ENCODE measurements at places on chromosomes 1 and 21. TPM values are rescaled to one million over a fixed set of nuclear protein-coding genes. Genes with fewer than 3 reads are reported as not detected.
A peak's percentile ranks its signal among the peaks of the same experiment; 100 is the strongest.

DNA sequence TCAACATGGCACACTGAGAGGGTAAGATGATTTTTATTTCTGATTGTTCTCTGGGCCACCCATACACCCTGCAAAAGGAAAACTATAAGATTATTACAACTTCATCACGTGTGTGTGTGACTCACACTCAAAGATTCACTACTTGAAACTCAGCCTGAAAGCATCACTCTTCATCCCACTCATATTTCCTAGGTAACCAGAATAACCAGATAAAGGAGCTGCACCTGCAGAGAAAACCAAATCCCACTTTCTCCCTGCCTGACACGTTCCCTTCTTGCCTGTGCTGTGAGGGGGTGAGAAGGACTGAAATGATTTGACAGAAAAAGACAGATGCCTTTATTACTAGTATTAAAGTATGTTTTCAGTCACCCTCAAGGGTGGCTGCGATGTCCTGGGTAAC, 131.6 kb downstream of the TGFBR3 start:
- DNase-seq = no peak

DNA sequence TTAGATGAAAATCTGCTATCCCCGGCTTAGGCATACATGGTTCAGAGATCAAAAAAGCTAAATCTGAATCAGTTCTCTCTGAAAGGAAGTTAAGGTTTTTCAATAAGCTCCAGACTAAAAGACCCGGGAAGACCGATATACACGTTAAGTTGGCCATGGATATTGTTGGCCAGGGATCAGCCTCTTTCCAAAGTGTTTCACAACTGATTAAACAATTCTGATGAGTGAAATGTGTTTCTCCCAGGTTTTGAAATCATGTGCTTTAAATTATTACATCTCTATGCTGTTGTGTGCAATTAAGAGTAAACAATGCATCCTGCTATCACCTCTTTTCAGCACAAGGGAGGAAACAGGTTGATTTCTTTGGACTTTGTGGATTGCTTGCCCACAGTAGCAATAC, 23.7 kb upstream of the GNG12 start:
- DNase-seq = no peak

DNA sequence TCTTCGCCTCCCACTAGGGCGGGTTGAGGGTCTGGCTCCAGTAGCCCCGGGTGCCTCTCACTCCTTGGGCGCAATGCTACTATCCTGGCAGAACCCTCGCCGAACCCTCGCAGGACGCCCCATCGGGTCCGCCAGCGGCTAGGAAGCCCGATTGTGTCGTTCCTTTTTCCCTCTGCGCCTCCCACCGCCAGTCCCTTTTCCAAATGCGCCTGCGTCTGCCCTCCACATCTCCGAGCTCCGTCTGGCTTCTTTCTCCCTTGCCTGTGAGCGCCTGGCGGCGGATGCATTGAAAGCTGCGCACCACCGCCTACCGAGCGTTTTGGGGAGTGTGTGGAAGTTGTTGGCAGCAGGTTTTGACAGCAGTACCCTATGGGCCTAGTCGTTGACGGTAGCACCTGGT, 1.0 kb upstream of the DIRAS3 start:
- peak; percentile 68 for DNase-seq

DNA sequence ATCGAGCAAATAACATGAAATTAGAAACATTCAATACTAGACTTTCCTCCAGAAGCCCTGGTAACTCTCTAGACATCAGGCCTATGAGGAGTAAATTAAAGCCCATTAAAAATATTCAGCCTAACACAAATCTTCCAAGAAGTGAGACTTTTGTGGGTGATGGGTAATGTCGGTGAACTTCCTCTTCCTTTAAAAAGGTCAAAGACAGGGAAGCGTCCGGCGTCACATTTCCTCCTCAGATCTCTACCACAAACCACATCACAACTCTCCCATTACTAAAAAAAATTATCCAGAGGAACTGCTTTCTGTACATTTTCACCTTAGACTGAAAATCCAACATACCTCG, 1.4 kb downstream of the EIF4G3 start:
- no peak for DNase-seq

- DNase-seq = no peak
Observed at GRCh38 chr1:115240297-115240696, 97.8 kb downstream of the NGF start.

GRCh38 chr1:179794669-179795068, 51.6 kb downstream of the FAM163A start:
- no peak for DNase-seq

GRCh38 chr1:234217316-234217840, 155.9 kb upstream of the COA6 start:
- DNase-seq = no peak

FMO3 gene
- 360 TPM for total RNA-seq

NBPF6 gene
- total RNA-seq = not detected

DNA sequence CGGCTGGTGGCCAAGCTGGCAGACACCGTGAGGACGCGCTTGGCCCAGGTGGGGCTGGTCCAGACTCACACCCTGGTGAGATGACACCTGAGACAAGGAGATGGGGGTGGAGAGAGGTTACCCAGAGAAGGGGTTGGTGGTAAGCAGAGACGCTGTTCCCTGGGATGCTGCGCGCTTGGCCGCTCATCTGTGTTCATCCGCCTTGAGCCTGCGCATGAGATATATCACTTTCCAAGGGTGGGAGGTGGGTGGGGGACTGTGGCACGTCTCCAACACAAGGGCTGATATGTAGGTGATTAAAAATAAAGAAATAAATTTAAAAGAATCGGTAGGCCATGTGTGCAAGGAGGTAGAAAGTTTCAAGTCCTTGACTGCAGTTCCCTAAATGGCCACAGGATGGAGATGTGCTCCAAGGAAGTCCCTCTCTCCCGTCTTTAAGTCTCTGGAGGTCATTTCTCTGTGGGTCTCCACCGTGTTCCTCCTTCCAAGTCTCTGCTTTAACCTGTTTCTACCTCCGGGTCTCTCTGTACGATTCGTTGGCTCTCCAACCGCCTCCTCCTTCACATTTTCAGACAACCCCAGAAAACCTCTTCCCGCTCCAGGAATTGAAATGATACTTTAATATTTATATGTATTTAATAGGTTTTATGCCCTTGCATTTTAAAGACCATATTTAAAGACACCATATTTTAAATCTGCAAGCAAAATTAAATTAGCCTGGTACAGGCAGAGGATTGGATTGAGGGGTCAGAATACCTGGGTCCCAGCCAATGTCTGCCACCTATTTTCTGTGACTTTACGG, 4.5 kb downstream of the TTC24 start:
- peak; percentile 59 for DNase-seq

VN1R5 gene
- not detected for total RNA-seq

- DNase-seq = no peak
Observed at GRCh38 chr1:39117899-39118450, 86.5 kb upstream of the MACF1 start.

DNA sequence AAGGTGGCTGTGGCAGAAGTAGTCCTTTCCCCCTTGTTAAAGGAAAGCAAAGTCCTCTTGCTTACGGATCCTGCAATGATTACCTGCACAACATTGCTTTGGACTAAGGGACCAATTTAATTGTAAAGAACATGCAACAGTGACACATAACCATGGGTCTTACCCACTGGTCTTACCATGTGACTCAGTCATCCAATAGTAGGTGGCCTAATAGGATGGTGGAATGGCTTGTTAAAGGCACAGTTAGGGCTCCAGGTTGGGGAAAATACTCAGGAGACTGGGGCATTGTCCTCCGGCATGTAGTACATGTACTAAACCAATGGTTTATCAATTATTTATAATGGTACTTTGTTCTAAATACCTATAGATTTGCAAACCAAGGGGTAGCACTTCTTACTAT, 2.1 kb upstream of the YIPF1 start:
- DNase-seq = no peak

DNA sequence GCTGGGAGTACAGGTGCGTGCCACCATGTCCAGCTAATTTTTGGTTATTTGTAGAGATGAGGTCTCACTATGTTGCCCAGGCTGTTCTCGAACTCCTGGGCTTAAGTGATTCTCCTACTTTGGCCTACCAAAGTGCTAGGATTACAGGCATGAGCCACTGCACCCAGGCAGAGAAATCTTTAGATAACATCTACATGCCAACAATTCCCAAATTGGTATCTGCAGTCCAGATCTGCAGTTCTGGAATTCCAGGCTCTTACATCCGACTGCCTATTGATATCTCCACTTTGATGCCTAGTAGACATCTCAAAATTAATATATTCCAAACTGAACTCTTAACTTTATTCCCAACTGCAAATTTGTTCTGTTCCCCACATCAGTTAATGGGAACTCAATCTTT, 23.3 kb downstream of the INAVA start:
- no peak for DNase-seq

DNAJB4 gene
- total RNA-seq = 7.3 TPM

NTMT2 gene
- total RNA-seq = not detected

GRCh38 chr1:28328228-28328648, 602 bp upstream of the MED18 start:
- DNase-seq = no peak

DNA sequence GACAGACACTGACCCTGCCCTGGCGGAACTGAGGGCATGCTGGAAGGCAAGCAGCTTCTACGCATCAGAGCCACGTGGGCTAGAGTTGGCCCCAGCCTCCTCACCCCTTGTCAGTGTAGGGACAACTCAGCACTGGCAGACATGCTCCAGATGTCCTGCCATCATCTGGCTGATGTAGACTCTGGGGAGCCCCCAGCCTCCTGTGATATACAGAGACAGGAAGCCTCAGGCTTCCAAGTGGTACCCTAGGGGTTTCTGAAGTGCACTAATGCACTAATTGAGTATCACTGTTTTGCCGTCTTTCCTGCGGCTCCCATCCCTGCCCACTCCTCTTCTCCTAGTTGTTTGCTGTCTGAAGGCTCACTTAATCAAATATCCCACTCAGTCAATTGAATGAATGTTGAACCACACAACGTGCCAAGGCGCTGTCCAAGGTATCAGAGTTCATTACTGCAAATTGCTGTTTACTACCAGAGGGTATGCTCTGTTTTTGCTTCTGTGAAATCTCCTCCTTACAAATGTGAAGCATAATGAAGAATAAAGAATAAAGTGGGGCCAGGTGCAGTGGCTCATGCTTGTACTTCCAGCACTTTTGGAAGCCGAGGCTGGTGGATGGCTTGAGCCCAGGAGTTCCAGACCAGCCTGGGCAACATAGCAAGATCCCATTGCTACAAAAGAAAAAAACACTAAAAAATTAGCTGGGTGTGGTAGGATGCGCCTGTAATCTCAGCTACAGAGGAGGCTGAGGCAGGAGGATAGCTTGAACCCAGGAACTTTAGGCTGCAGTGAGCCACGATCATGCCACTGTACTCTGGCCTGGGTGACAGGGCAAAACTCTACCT, 76.4 kb upstream of the ZBTB18 start:
- DNase-seq = no peak

PM20D1 gene
- 0.13 TPM for total RNA-seq

DNA sequence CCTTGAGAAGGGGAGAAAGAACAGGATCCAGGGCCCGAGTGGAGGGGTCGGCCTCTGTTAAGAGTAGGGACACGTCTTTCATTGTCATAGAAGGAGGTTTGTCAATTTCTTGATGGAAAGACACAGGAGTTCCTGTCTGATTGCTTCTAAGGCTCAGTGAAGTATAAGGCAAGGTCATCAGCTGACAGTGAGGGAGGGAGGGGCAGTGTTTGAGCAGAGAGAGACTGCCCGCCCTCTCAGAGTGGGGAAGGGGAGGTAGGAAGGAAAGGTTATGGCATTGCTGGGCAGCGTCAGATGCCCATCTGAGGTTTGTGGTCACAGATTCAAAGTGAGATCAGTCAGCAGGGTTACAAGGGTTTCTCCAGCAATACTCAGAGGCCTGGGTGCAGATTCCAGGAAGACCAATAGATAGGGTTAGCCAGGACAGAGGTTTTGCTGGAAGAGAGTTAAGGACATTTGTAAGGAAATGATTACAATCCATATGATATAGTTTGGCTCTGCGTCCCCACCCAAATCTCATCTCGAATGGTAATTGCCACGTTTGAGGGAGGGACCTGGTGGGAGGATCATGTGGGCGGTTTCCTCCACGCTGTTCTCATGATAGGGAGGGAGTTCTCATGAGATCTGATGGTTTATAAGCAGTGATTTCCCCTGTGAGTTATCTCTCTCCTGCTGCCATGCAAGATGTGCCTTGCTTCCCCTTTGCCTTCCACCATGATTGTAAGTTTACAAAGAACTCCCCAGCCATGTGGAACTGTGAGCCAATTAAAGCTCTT, 127.2 kb upstream of the GJB5 start:
- DNase-seq = no peak

CCDC185 gene
- total RNA-seq = not detected

TAS1R1 gene
- 0.05 TPM for total RNA-seq

MYOM3 gene
- 0.08 TPM for total RNA-seq

MIS18A gene
- 2.4 TPM for total RNA-seq

YBX1 gene
- 183 TPM for total RNA-seq

- DNase-seq = no peak
Observed at GRCh38 chr1:114439369-114439768, 71.6 kb downstream of the TRIM33 start.

GRCh38 chr1:173009597-173009996, 41.1 kb downstream of the TNFSF18 start:
- DNase-seq = no peak

DNA sequence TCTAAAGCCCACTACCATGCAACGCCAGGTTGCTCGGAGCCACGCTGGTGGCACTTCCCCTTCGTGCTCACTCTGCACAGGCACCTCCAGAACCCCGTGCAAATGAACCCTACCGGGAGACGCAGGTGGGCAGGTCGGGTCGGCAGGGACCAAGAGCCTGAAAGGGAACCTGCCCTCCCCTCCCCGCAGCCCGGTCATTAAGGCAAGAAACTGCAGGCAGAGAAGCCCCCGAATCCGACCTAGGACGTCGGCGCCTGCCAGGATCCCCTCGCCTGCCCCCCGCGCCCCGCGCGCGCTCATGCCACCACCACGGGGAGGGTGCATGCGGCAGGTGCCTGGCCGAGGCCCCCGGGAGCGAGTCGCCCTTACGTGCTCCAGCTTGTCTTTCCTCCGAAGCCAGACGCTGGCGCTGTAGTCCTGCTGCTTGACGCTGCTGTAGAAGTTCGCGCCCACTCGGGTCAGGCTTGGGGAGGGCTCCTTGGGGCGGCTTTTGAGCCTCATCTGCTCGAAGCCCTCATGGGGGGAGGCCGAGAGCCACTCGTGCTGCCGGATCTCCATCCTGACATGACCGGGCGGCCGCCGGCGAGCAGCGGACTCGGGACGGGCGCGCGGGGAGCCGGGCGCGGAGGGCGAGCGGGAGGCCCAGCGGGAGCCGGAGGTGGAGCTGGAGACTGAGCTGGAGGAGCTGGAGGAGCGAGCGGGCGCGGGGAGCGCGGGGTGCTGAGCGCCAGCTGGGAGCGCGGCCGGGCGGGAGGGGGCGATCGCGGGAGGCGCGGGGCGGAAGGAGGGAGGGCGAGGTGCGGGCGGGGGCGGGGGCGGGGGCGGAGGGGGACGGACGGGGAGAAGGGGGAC, 552 bp downstream of the PLD5 start:
- no peak for DNase-seq

- no peak for DNase-seq
Observed at GRCh38 chr1:168321945-168322344, 41.3 kb downstream of the TBX19 start.

GRCh38 chr1:19567041-19567440, 77.1 kb upstream of the NBL1 start:
- DNase-seq = no peak

HSD17B7 gene
- 14.6 TPM for total RNA-seq

- DNase-seq = no peak
Observed at GRCh38 chr1:195971589-195971988, 636.7 kb downstream of the KCNT2 start.
